Mesothelial cell of epicardium (in vitro differentiated cells): ENCODE measurements at places on chromosomes 6 and 20. TPM values are rescaled to one million over a fixed set of nuclear protein-coding genes. Genes with fewer than 3 reads are reported as not detected.

The SALL4 gene
- 14.8 to 20.5 TPM (median 18.9 TPM) in 3 replicates for total RNA-seq

The OPRL1 gene
- 2.2 to 2.6 TPM (median 2.5 TPM) in 3 replicates for total RNA-seq

The VSX1 gene
- total RNA-seq: not detected in 3 replicates

The SIM1 gene
- total RNA-seq: not detected in 3 replicates

DNA sequence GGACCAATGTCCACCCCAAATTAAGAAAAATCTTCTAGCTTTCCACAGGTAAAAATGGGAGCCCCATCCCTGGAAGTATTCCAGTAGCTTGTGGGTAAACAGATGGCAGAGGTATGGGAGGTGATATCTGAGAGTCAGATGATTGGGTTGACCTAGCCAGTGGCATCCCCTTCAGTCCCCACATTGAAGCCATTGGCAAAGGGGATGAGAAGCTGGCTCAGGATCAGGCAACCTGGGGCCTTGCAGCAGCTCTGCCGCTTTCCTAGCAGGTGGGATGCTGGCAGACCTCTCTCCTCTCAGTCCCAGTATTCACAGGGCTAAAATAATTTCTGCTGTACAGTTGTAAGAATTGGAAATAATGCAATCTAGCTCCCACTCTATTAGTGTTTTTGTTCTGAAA lies 108.9 kb upstream of the KCNG1 start:
- no peak overlapping the region for H3K27ac ChIP-seq
- no peak for DNase-seq
- H3K27me3 ChIP-seq: no peaks in the 10 kb centered on the region

DNA sequence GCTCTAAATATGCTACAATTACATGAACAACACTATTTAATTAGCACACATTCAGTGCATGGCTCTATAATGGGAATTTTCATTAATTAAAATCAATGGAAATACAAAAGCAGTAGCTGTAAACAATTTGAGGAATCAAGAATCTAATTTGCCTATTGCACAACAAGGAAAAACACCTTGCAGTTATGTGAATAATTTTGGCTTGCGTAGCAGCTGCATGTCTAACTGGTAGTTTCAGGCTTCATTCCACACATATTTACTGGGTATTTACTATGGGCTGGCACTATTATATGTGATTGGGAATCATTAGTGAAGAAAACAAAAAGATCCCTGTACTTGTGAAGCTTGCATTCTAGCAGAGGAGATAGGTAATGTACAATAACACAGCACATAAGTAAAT lies 26.4 kb downstream of the KIF6 start:
- DNase-seq: no peak
- no peaks in the 10 kb centered on the region for H3K36me3 ChIP-seq
- peaks cover 12% of the 10 kb centered on the region for H3K27me3 ChIP-seq
- no peak overlapping the region for H3K4me3 ChIP-seq

The RBM39 gene
- total RNA-seq: 463 to 488 TPM (median 479 TPM) in 3 replicates

- H3K36me3 ChIP-seq: no peaks in the 10 kb centered on the region
- no peak overlapping the region for H3K27ac ChIP-seq
- H3K4me1 ChIP-seq: peaks cover 6% of the 10 kb centered on the region
These were observed 9.2 kb downstream of the ZHX3 start for GRCh38 chr20:41308290-41308711.

DNA sequence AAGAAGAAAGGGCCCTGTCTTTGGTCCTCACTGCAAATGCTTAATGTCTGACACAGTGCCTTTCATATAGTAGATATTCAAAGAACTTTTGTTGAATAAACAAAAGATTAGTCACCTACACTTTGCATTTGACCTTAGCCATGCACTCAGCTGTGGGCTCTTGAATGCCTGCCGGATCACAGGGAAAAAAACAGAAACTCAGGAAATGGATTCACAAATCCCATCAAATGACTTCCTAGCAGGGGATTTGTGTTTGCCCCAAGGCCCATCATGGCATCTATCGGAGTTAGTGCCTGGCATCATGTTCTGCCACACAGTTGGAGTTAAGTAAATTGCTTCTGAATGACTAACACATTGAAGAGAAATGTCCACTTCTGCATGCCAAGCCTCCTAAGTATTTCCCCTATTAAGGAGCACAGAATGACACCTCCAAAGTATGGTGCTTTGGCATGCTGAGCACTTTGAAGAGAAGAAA lies 72.3 kb upstream of the DST start:
- H3K4me1 ChIP-seq: peaks cover 22% of the 10 kb centered on the region
- H3K27me3 ChIP-seq: no peaks in the 10 kb centered on the region
- H3K27ac ChIP-seq: peak overlapping the region; percentile 84
- H3K4me3 ChIP-seq: no peak overlapping the region
- DNase-seq: no peak

DNA sequence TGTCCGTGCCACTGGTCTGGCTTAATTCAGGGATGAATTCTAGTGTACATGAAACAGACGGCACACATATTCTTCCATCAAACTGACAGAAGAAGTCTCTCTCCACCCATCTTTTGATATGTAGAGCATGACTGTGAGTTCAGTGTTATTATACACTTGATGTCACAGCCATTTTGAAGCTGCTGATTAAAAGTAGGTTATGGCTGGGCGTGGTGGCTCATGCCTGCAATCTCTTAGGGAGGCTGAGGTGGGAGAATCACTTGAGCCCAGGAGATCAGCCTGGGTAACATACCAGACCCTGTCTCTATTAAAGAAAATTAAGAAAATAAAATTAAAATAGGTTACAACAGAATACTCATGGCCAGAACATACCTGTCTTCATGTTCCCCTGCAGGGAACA lies 20.7 kb downstream of the C6orf15 start:
- H3K36me3 ChIP-seq: no peaks in the 10 kb centered on the region
- H3K27ac ChIP-seq: no peak overlapping the region
- no peaks in the 10 kb centered on the region for H3K27me3 ChIP-seq
- DNase-seq: no peak
- H3K4me3 ChIP-seq: no peak overlapping the region
- H3K4me1 ChIP-seq: peaks cover 12% of the 10 kb centered on the region

DNA sequence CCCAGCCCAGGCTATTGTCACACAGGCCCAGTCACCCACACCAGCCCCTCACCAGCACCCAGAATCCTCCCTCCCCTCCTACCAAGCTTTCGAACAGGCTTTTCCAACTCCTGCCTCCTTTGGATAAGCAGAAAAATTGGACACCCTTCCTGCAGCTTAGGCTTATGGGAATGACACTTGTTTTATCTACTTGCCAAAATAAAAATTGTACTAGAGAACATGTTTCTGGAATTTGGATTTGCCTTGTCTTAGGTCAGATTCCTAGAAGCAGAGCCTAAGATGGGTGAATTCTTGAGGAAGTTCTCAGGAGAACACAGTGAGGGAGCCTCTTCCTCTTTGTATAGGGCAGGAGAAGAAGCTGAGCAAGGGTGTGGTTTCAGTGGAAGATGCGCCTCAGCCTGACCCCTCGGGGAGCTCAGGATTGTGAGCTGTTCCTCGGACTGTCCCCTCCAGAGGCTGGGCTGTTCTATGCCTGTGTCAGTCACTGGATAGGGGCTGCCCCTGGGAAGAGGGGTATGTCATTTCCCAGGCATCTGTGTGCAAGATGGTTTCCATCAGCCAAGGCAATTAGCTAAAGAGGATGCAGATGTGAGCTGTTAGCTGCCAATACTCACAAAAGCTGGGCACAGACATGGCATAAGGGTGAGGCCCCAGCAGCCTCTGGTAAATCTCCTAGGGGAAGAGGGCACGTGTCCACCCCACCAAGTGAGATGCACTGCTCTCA lies 33.9 kb downstream of the ITPR3 start:
- H3K27me3 ChIP-seq: no peaks in the 10 kb centered on the region
- DNase-seq: no peak
- H3K4me1 ChIP-seq: no peaks in the 10 kb centered on the region
- H3K27ac ChIP-seq: no peak overlapping the region
- no peak overlapping the region for H3K4me3 ChIP-seq

The PXT1 gene
- total RNA-seq: 0.11 TPM in 1 of 3 replicates, not detected in the others

The HLA-DOB gene
- 0.35 to 0.52 TPM (median 0.45 TPM) in 3 replicates for total RNA-seq

GRCh38 chr6:31386977-31387376 lies 16.4 kb upstream of the MICA start:
- no peak for DNase-seq
- H3K4me1 ChIP-seq: no peaks in the 10 kb centered on the region
- peaks cover 20% of the 10 kb centered on the region for H3K27me3 ChIP-seq
- H3K27ac ChIP-seq: no peak overlapping the region

- H3K27ac ChIP-seq: peak overlapping the region; percentile 83
- peaks cover 11% of the 10 kb centered on the region for H3K36me3 ChIP-seq
- peaks cover 41% of the 10 kb centered on the region for H3K4me1 ChIP-seq
- no peak overlapping the region for H3K4me3 ChIP-seq
- DNase-seq: no peak
- no peaks in the 10 kb centered on the region for H3K27me3 ChIP-seq
These were observed 24.9 kb downstream of the SLC22A23 start for GRCh38 chr6:3431994-3432393.

- no peaks in the 10 kb centered on the region for H3K36me3 ChIP-seq
- H3K4me3 ChIP-seq: no peak overlapping the region
- no peaks in the 10 kb centered on the region for H3K4me1 ChIP-seq
- DNase-seq: no peak
- H3K27me3 ChIP-seq: peaks cover 46% of the 10 kb centered on the region
- no peak overlapping the region for H3K27ac ChIP-seq
These were observed 79.5 kb downstream of the CDH4 start for GRCh38 chr20:61331543-61331942.

GRCh38 chr6:44806656-44807055 lies 419.1 kb downstream of the CDC5L start:
- DNase-seq: no peak
- no peak overlapping the region for H3K4me3 ChIP-seq
- no peak overlapping the region for H3K27ac ChIP-seq

DNA sequence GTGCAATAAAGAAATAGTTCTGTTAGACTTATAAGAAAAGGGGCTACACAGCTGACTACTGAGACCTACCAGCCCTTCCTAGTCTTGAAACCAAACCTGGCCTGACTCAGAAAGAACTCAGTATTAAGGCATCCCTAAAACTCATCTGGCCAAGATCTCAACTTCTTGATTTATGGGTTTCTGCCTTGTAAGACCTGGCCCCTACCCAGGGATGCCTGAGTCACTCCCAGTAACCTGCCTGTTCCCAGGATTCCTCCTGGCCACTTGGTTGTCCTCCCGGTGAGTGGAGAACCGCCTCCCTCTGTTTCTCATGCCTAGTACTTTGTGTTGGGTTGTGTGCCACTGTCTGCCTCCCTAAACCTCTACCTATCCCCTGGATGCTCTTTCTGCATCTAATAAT lies 189.4 kb upstream of the PREP start:
- DNase-seq: no peak
- no peak overlapping the region for H3K4me3 ChIP-seq
- no peaks in the 10 kb centered on the region for H3K36me3 ChIP-seq
- no peak overlapping the region for H3K27ac ChIP-seq
- peaks cover 23% of the 10 kb centered on the region for H3K4me1 ChIP-seq

The GSTA2 gene
- total RNA-seq: not detected in 3 replicates

GRCh38 chr6:109465772-109466171 lies 10.2 kb upstream of the MICAL1 start:
- DNase-seq: no peak
- no peak overlapping the region for H3K4me3 ChIP-seq
- no peak overlapping the region for H3K27ac ChIP-seq
- no peaks in the 10 kb centered on the region for H3K27me3 ChIP-seq

The GSTA3 gene
- total RNA-seq: not detected in 3 replicates

The C6orf15 gene
- total RNA-seq: not detected in 3 replicates

The GLYATL3 gene
- total RNA-seq: not detected in 3 replicates

- H3K4me3 ChIP-seq: no peak overlapping the region
- no peaks in the 10 kb centered on the region for H3K4me1 ChIP-seq
- H3K36me3 ChIP-seq: peaks cover 2% of the 10 kb centered on the region
- no peak overlapping the region for H3K27ac ChIP-seq
- no peaks in the 10 kb centered on the region for H3K27me3 ChIP-seq
These were observed 32.5 kb downstream of the ADGRF1 start for GRCh38 chr6:47009583-47009982.

The GJA1 gene
- 125 to 140 TPM (median 136 TPM) in 3 replicates for total RNA-seq

The CALHM6 gene
- 2.2 to 2.4 TPM (median 2.4 TPM) in 3 replicates for total RNA-seq

GRCh38 chr20:34527016-34527415 lies 10.8 kb downstream of the DYNLRB1 start:
- no peak for DNase-seq
- H3K4me1 ChIP-seq: peaks cover 38% of the 10 kb centered on the region
- no peaks in the 10 kb centered on the region for H3K27me3 ChIP-seq
- peak overlapping the region; percentile 93 for H3K27ac ChIP-seq

- H3K4me1 ChIP-seq: no peaks in the 10 kb centered on the region
- H3K27me3 ChIP-seq: peaks cover 4% of the 10 kb centered on the region
- peaks cover 3% of the 10 kb centered on the region for H3K36me3 ChIP-seq
- no peak overlapping the region for H3K4me3 ChIP-seq
- DNase-seq: no peak
These were observed 46.0 kb downstream of the VSTM2L start for GRCh38 chr20:37948956-37949355.

DNA sequence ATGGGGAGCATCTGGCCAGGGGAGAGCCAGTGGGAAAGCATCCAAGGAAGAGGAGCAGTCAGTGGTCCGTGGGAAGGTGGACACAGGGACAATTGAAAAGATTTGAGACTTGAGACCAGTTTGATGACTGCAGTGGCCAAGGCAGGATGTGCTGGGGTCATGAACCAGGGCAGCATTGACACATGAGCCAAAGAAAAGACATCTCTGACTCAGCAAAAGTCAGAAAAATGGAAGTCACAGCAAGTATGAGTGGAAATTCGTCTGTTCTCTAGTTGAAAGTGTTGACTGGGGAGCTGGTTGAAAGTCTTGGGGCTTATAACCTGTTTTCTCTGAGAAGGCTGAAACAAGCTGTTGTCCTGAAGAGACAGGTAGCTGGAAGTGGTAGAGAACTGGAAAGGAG lies 31.3 kb downstream of the RAB22A start:
- H3K4me1 ChIP-seq: no peaks in the 10 kb centered on the region
- peaks cover 18% of the 10 kb centered on the region for H3K36me3 ChIP-seq
- no peak overlapping the region for H3K4me3 ChIP-seq
- no peak for DNase-seq

The DOP1A gene
- total RNA-seq: 30.7 to 36.9 TPM (median 35.0 TPM) in 3 replicates

The C6orf58 gene
- total RNA-seq: 0.18 to 0.51 TPM (median 0.38 TPM) in 3 replicates

The PAQR8 gene
- 9.5 to 9.7 TPM (median 9.5 TPM) in 3 replicates for total RNA-seq

GRCh38 chr6:128097009-128097408 lies 196.2 kb upstream of the THEMIS start:
- peaks cover 4% of the 10 kb centered on the region for H3K4me1 ChIP-seq
- no peak for DNase-seq
- no peak overlapping the region for H3K4me3 ChIP-seq
- H3K27ac ChIP-seq: no peak overlapping the region
- H3K27me3 ChIP-seq: no peaks in the 10 kb centered on the region
- H3K36me3 ChIP-seq: peaks cover 6% of the 10 kb centered on the region

GRCh38 chr6:125020385-125020784 lies 58.1 kb downstream of the RNF217 start:
- H3K4me1 ChIP-seq: no peaks in the 10 kb centered on the region
- peak overlapping the region; percentile 59 for H3K27ac ChIP-seq
- no peak overlapping the region for H3K4me3 ChIP-seq
- H3K36me3 ChIP-seq: peaks cover 13% of the 10 kb centered on the region
